Fibroblast of skin of right quadriceps (primary cell): ENCODE measurements at places on chromosomes 12 and 14.

DNA sequence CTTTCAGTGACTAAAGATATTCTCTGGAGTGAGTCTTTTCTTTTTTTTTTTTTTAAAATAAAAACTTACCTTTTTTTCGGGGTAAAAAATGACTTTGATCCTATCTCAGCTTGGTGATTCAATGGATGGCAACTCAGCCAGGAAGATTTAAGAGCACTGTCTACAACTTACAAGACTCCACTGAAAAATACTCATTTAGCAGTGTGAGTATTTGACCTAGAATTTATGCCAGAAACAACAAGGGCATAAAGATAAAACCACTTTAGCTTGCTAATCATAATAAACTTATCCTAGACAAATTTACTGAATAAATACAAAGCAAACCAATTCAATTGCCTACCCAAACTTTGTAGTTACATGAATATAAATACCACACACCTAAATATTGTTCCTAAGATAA lies 446.6 kb downstream of the RPS29 start:
- no peak for DNase-seq

DNA sequence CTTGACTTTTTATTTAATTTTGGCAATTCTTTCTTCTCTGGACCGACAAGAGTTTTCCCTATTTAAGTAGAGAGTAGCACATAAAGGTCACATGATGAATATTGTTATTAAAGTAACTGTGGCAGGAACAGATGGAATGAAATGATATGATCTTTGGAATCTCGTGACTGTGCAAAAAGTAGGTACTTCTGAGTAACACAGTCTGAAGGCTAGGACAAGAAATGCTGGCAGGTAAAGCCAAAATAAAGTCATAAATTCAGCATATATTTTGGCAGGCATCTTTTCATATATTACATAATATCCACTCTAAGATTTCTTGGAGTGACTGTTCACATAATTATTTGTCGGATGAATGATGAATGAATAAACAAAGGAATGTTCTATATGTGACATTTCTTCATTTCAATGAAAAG lies 121.4 kb downstream of the EFCAB11 start:
- peak; percentile 70 for DNase-seq

DNA sequence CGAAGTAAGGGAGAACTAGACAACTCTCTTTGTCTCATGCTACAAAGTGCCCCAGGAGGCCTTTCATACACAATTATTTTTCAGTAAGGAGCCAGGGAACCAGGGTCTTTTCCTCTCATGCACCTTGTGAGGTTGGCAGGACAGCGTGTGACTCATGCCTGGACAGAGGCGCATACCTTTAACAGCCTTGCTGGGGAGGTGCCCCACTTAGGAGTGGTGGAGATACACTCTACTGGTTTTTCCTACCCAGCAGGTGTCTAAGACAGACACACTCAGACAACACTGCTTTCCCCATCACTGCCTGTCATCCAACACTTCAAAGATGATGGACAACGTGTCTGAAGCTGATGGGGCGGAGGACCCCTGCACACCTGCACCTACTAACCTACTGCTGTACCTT lies 49.1 kb downstream of the B4GALNT3 start:
- DNase-seq: no peak

- no peak for DNase-seq
Observed at GRCh38 chr14:72256055-72256454, 323.8 kb downstream of the RGS6 start.

DNA sequence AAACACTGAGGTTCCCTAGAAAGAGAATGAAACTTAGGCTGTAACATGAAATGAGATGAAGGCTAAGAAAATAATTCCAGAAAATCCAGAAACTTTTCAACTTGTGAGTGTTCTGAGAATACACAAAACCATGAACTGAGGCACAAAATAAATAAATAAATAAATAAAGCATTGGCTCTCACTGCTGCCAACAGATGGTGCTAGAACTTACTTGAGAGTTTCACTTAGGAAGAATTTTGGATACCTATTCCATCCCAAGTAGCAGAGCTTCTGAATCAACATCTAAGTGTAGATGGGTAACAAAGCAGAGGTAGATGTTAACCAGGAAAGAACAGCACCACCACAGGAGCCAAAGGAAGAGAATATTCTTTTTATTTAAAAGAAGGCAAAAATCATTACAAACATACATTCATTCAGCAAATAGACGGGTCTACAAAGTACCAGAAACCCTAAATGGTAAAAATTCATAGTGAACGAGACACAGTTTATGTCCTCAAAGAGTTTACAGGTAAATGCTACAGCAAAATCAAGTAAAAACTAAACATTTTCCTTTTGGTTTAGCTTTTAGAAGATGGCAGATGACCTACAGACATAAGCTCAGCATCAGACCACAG lies 16.7 kb downstream of the EPS8 start:
- no peak for DNase-seq

GRCh38 chr14:68379510-68380328 lies 413.1 kb downstream of the ZFP36L1 start:
- DNase-seq: no peak

GRCh38 chr12:52540531-52540930 lies 12.4 kb downstream of the KRT71 start:
- DNase-seq: no peak

- DNase-seq: no peak
Observed at GRCh38 chr12:86349196-86349595, 93.0 kb upstream of the MGAT4C start.

GRCh38 chr14:88798156-88798555 lies 5.4 kb upstream of the EML5 start:
- no peak for DNase-seq

DNA sequence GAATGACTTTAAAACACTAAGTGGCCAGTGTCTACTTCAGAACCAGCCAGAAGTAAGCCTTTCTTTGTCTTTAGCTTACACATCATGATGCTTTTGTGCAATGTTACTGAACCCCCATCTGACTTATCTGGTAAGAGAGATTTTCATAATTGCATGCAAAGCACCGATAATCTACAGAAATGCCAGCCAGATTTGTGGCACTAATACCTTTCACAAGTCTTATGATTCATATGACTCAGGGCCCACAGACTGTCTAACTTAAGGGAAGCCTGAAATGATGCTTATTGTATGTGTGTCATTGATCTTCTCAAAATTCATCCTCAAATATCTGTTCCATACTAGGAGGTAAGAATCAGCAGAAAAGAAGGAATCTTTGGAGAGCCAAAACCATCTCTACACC lies 18.0 kb downstream of the IGF1 start:
- DNase-seq: peak; percentile 31

GRCh38 chr12:56521209-56521589 lies 421 bp upstream of the RBMS2 start:
- no peak for DNase-seq

- no peak for DNase-seq
Observed at GRCh38 chr12:3673981-3674708, 78.8 kb downstream of the CRACR2A start.

DNA sequence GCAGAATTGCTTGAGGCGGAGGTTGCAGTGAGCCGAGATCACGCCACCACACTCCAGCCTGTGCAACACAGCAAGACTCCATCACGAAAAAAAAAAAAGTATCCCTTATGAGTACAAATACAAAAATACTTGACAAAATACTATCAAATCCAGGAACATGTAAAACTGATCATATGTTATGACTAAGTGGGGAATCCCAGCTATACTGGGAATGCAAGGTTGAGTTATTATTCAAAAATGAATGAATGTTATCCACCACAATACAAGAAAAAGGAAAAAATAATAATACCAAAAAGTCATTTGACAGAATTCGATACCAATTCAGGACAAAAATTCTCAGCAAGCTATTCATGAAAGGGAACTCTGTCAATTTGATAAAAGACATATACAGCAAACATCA lies 32.6 kb downstream of the MOK start:
- peak; percentile 44 for DNase-seq

DNA sequence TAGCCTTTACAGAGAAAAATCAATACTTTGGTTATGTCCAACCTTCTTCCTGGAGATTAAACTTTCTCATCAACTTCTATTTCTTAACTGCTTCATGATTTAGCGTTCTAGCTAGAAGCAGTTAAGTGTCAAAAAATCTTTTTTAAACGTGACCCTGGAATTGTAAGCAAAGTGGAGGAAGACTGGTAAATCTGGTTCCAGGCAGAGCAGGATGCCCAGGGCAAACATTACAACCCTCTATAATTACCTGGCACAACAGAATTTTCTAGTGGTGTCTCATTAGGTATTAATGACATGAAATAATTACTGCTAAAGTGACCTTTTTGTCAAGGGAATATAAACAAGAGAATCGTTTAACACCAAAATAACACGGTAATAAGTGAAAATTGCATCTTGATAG lies 320.8 kb downstream of the MED13L start:
- DNase-seq: no peak
